ENCODE measurements at places on chromosomes 7 and 10.

DNA sequence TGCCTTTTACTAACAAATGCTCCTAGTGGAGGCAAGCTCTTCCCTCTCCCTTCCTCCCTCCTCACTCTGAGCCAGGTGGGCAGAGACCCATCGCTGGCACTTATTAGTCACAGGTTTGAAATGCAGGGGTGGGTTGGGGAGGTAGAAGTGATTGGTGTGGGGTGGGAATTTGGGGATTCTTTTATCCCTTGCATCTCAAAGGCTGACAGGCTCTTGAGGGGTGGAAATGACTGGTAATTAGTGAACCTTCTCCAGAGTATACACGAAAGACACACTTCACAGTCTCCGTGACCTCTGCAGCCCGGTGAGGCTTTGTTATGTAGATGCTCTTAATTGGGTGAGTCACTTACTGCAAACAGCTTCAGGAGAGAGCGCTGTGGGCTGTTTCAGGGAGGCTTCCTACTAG is 13.9 kb upstream of the LRMDA start:
- DNase-seq, result no peak

DNA sequence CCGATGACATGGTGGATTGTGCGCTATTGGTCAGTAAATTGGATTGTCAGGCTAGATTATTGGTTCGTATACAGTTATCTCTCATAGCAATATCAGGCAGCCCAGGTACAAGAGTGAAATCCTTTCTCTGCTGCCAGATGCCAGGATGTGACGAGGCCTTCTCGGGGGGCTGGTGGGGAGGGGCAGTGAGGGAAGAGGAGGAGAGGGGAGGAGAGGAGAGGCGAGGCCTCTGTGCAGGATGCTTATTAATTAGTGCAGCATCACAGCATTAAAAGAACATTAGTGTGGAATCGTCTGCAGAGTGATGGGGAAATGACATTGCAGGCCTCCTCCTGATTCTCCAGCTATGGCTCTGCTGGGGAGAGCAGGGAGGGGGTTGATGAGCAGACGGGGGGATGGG is 30.5 kb upstream of the SLF2 start:
- DNase-seq, result no peak

DNA sequence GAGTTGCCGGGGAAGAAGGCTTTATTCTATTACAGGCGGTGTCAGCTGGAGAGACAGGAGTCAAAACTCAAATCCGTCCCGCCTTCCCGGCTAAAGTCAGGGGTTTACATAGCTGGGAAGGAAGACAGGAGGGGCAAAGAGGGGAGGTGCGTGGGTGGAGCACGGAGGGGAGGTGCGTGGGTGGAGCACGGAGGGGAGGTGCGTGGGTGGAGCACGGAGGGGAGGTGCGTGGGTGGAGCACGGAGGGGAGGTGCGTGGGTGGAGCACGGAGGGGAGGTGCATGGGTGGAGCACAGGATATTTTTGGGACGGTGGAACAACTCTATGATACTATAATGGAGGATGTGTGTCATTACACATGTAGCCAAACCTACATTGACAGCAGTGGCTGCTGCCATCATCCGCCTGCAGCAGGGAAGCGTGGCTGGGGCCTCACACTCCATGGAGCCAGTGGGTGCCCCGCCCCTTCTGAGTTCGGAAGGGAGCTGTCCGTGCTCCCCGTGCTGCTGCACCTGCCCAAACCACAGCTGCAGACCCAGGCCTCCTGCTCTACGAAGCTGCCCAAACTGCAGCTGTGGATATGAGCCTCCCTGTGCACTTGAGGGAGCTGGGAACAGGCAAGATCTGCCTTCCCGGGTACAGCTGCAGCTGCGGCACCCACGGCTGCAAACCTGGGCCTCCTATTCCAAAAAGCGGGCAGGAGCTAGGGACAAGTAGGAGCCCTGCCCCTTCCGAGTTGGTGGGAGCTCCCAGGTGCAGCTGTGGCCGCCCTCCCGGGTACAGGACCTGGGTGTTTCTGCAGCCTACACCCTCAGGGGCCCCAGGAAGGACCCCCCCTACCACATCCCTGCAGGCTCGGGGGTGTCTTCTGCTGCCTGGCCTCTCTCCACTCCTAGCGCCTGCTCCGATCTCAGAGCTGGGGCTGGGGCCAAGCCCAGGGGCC is 119.4 kb downstream of the DYNC2I1 start:
- peak; percentile 69 for DNase-seq

DNA sequence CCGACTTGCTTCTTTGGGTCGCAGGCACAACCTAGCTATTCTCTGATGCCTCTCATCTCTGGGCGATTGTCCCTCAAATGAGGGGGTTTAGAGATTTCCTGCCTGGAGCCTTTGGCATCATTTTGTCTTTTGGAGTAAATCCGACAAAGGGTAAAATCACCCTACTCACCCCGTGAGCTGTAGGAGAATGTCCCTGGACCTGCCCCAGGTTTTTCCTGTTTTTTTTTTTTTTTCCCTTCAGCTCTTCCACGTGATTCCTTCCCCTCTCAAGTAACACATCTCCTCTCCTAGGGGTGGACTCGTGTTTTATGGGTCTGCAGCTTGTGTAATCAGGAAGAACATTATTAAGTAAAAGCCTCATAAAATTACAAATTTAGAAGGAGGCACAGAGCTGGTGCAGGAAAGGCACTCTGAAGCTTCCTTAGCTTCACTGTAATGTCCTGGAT is 128.4 kb upstream of the ZNF746 start:
- DNase-seq, result no peak

- peak; percentile 54 for DNase-seq
These were observed 125.7 kb downstream of the RGS10 start for GRCh38 chr10:119416855-119417254.

GRCh38 chr7:96901822-96902445 is 103.4 kb upstream of the DLX6 start:
- no peak for DNase-seq

- no peak for DNase-seq
These were observed 159.7 kb downstream of the CCDC3 start for GRCh38 chr10:12841826-12842225.

DNA sequence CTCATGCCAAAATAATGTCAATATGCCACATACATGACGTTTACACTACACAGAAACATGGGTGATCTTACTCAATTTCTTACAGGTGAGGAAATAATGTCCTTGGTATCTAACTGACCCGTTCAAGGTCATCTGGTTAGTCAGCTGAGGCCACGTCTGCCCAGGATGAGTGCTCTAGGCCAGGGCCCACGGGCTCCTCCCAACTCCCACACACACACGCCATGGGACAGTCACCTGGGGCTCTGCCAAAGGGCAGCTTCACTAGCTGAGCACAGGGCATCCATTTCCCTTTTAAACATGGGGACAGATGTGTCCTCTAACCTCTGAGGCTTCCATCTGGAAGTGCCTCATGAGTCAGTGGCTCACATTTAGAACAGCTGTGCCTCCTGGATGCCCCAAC is 123.9 kb downstream of the TNS3 start:
- no peak for DNase-seq

DNA sequence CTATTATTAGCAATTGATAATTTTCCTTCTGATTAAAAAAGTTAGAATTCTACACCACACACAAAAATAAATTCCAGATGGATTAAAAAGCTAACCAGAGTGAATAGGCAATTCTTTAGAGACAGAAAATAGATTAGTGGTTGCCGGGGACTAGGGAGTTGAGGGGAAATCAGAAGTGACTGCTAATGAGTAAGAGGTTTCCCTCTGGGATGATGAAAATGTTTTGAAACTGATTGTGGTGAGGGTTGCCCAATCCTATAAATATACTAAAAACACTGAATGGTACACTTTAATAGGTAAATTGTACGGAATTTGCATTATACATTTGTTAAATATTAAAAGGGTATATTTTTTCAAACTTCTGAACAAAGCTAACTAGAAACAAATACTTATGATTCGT is 214.9 kb downstream of the GPAM start:
- no peak for DNase-seq

- no peak for DNase-seq
These were observed 6.5 kb downstream of the SGCE start for GRCh38 chr7:94649450-94649849.

DNA sequence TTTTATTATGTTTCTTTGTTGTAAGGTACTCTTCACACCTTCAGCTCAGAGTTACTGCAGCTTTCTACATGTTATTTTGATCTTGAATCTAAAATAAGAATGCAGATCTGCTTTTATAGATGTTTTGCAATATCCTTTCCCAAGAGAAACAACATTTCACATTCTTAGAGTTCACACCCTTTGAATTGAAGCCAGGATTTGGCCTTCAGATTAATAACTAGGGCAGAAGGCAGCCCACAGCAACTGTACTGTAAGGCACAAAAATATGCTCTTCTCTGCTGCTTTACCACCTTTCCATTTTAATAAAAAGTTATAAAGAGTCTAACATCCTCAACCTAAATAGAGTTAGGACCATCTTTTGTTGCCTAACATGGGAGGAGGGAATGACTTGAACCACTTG is 224.7 kb downstream of the LHFPL3 start:
- no peak for DNase-seq

Measured in MM.1S (cell line).